Stimulated activated CD8-positive, alpha-beta memory T cell treated with anti-CD3 and anti-CD28 coated beads, Interleukin-7, amount 100 ng/mL, for 1 hour (primary cell): ENCODE measurements at places on chromosomes 11 and 22.
A peak's percentile ranks its signal among the peaks of the same experiment; 100 is the strongest.

GRCh38 chr22:35218079-35218478 is 39.2 kb upstream of the HMGXB4 start:
- no peak for DNase-seq

- no peak for DNase-seq
Measured at GRCh38 chr11:9219572-9219971, 45.6 kb downstream of the DENND5A start.

DNA sequence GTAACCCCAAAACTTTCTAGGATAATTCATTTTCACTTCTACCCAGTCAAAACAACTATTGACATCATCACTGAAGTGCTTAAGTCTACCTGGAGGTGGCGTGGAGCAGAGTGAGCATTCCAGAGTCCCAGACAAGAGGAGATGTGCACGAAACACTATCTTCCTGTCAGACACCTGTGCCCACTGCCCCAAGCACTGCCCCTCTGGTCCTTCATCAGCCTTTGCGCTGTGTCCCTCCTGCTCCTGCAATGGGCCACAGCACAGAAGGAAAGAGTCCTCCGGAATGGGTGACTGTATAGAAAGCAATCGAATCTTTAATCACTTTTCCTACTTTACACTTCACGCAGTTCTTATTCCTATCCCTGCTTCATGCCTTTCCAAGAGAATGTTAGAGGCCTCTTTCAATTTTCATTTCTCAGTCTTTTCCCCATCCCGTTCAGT is 512 bp upstream of the GRIA4 start:
- DNase-seq: no peak

DNA sequence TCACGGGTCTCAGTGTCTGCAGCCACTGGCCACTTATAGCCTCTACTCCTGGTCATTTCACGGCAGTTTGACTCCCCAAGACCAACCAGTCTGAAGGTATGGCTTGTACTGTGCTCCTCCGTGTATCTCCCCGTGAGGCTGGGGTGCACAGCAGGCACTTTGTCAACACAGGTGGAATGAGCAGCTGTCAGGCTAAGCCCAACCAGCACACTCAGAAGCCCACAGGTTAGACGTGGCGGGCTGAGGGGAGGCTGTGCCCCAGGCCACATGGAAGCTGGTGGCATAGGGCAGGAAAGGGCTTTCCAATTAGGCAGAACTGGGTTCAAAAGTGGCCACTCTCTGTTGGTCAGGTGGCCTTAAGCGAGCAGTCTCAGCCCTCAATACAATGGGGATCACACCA is 7.0 kb downstream of the TP53I11 start:
- DNase-seq: no peak

- DNase-seq: no peak
Measured at GRCh38 chr11:69194396-69194795, 38.7 kb downstream of the SMIM38 start.

DNA sequence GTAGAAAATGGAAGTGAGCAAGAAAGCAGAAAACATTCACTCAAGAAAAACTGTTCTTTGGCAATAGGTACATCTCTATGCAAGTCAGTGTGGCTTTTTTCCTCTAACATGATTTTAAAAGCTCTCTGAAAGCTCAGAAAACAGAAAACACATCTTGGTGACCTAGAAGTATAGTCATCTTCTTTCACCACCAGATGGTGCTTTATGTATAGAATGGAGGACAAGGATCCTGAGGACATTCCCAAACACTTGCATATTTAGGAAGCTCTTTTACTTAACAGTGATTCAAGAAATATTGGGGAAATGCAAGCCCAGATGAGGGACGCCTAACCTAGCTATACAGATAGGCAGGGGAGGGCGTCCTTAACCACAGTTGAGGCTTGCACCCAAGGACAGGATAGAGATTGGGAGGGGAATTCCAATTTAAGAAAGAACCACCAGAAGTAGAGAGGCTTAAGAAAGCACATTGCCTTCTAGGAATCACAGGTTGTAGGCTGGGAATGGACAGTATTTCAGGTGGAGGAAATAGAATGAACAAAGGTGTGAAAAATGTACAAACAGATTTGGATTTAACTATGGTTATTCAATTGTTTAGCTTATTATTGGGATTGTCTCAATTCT is 13.8 kb upstream of the CCDC81 start:
- no peak for DNase-seq

DNA sequence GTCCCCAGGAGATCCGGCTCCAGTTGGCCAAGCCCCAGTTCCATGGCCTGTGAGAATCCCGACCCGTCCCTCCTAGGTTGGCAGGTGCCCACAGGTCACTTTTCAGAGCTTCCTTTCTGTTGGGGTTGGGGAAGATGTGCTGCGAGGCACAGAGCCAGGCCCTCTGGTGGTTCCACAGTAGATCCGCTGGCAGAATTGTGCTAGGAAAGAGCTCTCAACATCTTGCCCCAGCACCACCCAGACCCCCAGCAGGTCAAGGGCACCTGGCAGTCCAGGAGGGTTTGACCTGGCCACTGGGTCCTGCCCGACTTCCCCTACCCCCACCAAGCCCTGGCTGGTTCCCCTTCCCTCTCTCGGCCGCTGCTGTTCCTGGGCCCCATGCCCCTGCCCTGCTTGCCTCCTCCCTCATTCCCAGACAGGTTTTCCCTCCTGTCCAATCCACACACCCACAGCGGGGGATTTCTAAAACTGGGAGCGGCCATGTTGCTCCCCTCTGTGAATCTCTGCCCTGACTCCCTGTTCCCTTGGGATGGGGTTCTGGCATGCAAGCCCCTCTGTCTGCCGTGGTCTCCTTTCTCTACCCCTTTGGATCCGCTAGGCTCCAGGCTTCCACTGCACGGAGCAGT is 26.2 kb upstream of the GCAT start:
- no peak for DNase-seq

DNA sequence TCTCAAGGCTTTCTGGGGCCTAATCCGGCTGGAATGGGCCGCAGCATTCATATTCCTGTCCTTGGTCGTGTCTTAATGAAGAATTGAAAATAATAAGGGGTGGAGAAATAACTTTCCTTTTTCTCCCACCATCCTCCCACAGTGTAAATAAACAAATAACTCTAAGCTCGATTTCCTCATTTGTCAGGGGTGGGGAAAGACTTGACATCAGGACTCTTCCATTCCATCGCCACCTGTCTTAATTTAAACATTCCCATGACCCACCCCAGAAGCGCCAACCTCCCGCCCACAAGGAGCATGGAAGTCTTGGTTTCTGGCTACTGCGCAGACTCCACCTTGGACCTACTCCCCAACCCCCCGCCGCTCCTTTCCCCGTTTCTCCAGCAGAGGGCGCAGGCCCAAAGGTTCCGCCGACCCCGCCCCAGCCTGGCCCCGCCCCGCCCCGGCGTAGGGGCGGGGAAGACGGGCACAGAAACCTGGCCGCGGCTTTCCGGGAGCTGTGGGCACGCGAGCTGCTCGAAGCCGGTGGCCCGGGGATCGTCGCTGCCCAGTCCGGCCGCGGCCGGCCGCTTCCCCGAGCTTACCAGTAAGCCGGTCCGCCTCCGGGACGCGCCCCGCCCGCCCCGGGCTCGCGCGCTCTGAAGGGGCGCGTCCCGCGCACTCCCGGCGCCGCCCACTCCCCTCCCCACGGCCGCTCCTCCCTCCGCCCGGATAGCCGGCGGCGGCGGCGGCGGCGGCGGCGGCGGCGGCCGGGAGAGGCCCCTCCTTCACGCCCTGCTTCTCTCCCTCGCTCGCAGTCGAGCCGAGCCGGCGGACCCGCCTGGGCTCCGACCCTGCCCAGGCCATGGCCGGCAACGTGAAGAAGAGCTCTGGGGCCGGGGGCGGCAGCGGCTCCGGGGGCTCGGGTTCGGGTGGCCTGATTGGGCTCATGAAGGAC is at the start of gene CBL:
TSS of gene CBL (plus strand) at position 766 of the 937 bp plus-strand sequence. CDS start at position 845, 79 bp downstream.
- peak; percentile 99 for DNase-seq

- DNase-seq: no peak
Measured at GRCh38 chr22:26443901-26444690, 15.0 kb downstream of the ASPHD2 start.

- no peak for DNase-seq
Measured at GRCh38 chr22:33002035-33002434, 56.1 kb downstream of the SYN3 start.

- no peak for DNase-seq
Measured at GRCh38 chr11:111945198-111945597, 8.1 kb downstream of the DIXDC1 start.

GRCh38 chr11:124930799-124931198 is 5.0 kb downstream of the HEPACAM start:
- DNase-seq: no peak

DNA sequence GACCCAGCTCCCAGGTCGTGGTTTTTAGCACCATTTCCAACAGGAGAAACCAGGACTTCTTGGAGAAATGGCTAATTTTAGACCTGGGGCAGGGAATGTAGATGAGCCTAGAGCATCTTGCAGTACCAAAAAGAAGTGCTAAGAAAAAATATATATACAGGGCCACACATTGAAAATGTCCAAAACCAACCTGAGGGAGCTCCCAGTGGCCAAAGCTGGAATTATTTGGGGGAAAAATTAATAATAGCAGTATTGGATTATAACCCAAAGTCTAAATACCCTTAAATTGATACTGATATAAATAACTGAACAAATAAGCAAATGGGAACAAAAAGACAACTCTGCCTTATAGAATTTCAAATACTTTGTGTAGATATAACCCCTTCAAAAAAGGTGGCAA is 108.0 kb downstream of the PARVA start:
- no peak for DNase-seq

DNA sequence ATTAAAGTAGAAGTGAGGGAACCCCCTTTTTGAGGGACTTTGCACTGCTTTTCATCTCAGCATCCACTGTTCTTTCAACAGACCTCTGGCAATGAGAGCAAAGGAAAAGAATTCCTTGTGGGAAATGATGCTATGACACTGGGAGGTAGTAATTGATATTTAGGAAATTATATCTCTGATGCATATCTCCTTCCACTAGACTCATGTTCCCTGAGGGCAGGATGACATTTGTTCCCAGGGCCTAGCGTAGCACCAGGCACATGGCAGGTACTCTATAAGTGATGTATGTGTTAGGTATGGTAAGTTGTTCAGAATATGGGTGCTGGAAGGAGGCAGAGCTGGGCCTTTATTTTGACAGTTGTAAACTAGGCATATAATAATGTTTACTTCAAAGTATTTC is 142.9 kb downstream of the CCDC81 start:
- no peak for DNase-seq

GRCh38 chr22:43972931-43973462 is 17.8 kb downstream of the SAMM50 start:
- no peak for DNase-seq

- no peak for DNase-seq
Measured at GRCh38 chr22:28505416-28506149, 174.1 kb downstream of the TTC28 start.

- no peak for DNase-seq
Measured at GRCh38 chr22:24516301-24516737, 21.2 kb downstream of the UPB1 start.

- DNase-seq: peak; percentile 11
Measured at GRCh38 chr11:63614136-63614671, at the start of gene PLAAT3. Gene PLAAT3, minus strand, starts transcription at chr11:63614433. Its CDS starts 419 bp downstream, at chr11:63614014.

DNA sequence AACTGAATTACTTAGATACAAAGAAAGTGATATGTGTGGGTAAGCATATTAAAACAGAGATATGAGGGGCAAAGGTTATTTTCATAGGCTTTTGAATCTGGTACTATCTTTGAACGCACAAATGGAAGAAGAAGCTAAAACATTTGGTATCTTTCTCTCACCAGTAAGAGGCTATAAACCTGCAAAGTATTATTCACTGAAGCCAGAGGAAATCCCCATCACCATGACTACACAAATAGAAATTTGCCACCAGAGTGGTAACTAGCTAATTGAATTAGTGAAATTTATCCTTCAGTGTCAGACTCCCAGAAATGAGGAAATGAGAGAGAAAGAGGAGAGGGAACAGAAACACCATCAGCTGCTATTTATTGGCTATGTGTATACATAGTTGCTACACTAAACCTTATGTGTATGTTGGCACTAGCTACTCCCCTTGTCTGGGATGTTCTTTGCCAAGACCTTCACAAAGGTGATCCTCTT is 503.4 kb downstream of the DLG2 start:
- DNase-seq: no peak

DNA sequence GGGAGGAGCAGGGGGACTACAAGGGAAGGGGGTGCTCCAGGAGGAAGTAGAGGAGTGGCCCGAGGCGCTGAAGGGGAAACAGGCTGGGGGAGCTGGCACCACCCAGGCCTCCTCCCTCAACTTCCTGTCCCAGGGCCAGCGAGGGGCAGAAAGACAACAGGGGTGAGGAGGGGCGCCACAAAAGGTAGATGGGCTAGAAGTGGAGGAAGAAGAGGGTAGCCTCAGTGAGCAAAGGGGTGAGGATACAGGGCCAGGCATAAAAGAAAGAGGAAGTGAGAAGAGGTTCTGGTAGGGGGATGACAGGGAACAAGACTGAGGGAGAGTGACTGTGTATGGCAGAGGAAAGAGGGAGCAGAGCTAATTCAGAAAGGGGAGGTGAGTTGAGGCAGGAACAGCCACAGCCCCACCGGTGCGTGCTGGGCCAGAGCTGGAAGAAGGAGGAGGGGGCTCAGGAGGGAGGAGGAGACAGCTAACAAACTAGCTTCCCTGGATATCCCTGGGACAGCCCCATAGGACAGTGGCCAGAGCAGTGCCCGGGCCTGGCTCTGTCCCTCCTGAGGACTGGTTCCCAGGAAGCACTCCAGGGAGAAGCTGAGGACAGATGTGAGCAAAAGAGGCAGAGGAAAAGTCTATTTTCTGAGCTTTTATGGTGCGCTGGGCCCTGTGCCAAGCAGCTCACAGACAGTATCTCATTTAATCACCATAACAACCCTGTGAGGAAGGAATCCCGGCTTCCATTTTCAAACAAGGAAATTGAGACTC is 8.5 kb downstream of the DCHS1 start:
- DNase-seq: no peak
